NCI-H1694 treated with DMSO at 0.1 percent for 48 hours (cell line): ENCODE measurements at places on chromosomes 12 and 14.

DNA sequence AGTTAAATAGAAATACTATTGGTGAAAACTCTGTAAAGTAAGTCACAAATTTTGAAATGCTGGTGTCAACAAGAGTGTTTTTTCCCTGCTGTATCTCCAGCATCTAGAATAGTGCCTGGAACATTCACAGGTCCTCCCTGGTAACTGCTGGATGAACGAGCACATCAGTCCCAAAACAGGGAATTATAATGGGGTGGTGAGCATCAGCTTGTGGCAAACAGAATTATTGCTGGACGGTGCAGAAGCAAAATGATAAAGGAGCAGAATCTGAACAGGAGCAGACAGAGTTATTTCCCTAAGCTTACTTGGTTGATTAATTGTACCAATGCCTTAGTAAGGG, 129.9 kb downstream of the GRIP1 start:
- DNase-seq = no peak

- no peak for DNase-seq
Measured at GRCh38 chr14:30082486-30082885, 154.8 kb upstream of the PRKD1 start.

DNA sequence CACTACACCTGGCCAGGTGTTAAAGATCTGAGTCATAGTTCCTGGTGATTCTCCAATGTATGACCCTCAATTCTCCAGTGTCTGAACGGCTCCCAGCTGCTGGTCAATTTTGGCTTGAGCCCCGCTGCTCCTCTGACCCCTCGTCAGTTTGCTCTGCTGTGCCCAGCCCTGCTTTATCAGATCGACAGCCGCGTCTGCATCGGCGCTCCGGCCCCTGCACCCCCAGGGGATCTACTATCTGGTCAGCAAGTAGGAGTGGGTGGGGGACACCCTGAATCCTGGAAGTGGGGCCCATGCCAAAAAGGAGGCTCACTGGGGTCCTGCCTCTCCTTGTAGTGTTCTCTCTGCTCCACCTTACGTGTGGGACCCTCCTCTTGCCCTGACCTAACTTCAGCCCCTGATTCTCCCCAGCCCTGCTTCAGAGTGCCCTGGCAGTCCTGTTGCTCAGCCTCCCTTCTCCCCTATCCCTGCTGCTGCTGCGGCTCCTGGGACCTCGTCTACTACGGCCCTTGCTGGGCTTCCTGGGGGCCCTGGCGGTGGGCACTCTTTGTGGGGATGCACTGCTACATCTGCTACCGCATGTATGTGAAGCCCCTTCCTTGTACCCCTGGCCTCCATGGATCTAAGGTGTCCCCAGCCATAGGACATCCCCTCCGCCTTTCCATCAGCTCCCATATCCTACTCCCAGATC, 5.0 kb downstream of the SLC39A5 start:
- DNase-seq = no peak

- DNase-seq = no peak
Measured at GRCh38 chr12:88420457-88420856, 159.8 kb downstream of the KITLG start.

DNA sequence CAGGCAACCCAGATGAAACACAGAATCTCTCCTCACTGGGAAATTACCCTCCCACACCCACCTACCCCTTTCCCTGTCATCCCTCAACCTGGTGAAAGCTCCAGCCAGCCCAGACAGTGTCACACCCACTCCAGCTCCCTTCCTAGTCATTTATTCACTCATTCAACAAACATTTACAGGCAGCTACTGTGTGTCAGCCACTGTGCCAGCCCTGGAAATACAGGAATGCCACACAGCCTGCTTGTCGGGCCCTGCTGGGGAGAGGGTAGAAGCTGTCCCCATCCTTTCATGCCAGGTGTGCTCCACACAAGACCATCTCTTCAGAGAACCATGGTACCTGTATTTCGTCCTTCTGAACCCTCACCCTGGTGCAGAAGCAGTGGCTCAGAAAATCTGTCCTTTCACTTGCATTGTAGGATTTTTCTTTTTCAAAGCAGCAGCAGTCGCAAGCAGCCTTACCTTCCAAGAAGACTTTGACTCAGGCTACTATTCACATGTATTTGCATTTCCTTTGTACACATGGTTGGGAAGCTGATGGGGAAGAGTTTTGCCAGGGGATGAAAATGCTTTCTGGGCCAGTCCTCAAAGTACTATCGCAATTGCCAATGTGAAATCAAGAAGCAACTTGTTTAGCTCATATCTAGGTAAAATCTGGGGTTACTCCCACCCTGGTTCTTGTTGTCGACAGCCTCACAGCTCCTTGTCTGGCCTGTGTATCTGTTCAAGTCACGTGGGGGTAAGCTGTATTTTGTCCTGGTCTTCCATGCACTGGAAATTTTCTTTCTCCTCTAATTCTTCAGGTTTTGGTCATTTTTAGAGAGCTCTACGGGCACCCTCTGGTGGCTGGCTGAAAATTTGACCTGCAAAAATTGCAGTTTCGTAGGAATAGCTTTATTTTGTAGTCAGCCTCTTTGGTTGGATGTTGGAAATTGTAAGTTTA, 147.4 kb upstream of the EGLN3 start:
- DNase-seq = peak; percentile 67

- no peak for DNase-seq
Measured at GRCh38 chr12:88451205-88451604, 129.1 kb downstream of the KITLG start.

- no peak for DNase-seq
Measured at GRCh38 chr14:73741386-73741875, 27.2 kb upstream of the PNMA1 start.

DNA sequence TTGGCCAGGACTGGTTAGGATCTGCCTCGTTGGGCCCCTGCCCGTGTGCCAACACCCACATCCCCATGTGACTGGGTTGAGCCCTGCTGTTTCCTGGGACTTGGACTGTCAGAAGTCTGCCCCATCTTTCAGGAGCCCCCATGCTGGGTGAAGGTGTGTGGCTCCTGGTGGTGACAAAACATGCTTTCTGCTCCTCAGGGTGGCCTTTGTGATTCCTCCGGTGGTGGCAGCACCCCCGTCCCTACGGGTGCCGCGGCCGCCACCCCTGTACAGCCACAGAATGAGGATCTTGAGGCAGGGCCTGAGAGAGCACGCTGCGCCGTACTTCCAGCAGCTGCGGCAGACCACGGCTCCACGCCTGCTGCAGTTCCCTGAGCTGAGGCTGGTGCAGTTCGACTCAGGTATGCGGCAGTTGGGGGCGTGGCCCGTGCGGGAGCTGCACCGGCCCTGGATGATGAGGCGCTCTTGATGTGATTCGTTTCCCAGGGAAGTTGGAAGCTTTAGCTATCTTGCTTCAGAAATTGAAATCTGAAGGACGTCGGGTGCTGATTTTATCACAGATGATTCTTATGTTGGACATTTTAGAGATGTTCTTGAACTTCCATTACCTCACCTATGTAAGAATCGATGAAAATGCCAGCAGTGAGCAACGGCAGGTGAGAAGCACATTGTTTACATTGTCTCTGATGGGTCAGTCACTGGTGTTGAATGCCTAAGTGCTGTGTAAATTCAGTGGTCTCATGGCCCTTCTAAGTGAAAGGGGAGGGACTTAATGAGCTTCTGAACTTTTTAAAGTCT, 80.0 kb downstream of the EP400 start:
- no peak for DNase-seq

- DNase-seq = no peak
Measured at GRCh38 chr12:1607940-1608712, 13.7 kb upstream of the FBXL14 start.

GRCh38 chr14:79050787-79051727, 880.9 kb downstream of the NRXN3 start:
- DNase-seq = no peak
